Fibroblast of lung (primary cell): ENCODE measurements at places on chromosomes 4 and X.
A peak's percentile ranks its signal among the peaks of the same experiment; 100 is the strongest.

GRCh38 chrX:75107863-75108509 lies 48.1 kb downstream of the ABCB7 start:
- no peak for DNase-seq

GRCh38 chr4:10237131-10237530 lies 120.5 kb upstream of the WDR1 start:
- DNase-seq: no peak

DNA sequence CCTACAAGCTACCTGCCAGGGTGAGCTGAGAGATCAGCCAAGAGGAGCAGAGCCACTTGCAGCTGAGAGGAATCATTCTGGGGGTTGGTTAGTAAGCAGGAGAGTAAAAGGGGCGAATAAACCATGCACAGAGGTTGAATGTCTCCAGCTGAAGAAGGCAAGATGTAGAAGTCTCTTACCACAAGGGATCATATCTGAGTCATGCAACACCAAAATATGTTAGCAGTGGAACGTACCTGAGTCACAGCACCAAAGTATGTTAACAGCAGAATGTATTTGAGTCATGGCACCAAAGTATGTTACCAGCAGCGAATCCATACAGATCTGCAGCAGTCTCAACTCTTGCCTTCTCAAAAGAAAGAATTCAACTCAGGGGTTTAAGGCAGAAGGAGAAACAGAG lies 29.9 kb downstream of the C4orf51 start:
- DNase-seq: peak; percentile 97

DNA sequence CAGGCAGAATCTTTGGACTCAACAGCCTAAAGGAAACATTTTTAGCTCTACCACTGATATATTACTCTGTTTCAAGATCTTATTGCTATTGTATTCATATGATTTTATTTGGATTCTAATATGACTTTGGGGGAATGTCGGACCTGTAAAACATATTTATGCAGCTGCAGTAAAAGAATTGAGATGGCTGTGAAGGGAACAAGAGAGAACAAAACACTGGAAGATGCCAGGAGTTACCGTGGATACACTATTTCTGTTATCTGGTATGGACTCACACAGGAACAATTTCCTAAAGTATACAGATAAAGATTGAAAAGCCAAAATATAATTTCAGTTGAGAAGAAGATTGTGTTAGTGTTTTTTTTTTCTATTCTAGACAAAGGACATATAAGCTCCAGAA lies 113.0 kb upstream of the DCLK2 start:
- no peak for DNase-seq

- no peak for DNase-seq
These were observed 3.1 kb downstream of the PPBP start for GRCh38 chr4:73984736-73985527.

DNA sequence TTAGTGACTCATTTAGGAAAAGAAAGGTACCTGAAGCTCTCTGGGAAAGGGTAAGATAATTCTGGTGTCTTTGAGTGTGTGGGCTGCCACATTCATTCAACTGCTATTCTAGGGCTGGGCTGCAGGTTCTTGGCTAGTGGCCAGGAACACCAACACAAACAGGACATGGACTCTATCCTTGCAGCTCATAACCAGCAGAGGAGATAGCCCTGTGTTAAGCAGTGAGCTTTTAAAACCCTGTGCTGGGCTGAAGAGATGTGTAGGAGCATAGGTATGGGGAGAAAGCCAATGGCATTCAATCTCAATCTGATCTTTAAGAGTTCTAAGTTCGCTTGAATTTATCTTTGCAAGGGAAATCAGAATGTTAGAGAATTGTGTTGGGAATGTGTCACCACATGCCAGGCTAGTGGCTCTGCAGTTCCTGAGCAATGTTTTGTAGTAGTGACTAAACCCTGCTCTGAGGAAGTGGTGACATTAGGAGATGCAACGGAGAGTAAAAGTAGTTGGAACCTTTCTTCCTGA lies 39.2 kb downstream of the SGMS2 start:
- peak; percentile 63 for DNase-seq

DNA sequence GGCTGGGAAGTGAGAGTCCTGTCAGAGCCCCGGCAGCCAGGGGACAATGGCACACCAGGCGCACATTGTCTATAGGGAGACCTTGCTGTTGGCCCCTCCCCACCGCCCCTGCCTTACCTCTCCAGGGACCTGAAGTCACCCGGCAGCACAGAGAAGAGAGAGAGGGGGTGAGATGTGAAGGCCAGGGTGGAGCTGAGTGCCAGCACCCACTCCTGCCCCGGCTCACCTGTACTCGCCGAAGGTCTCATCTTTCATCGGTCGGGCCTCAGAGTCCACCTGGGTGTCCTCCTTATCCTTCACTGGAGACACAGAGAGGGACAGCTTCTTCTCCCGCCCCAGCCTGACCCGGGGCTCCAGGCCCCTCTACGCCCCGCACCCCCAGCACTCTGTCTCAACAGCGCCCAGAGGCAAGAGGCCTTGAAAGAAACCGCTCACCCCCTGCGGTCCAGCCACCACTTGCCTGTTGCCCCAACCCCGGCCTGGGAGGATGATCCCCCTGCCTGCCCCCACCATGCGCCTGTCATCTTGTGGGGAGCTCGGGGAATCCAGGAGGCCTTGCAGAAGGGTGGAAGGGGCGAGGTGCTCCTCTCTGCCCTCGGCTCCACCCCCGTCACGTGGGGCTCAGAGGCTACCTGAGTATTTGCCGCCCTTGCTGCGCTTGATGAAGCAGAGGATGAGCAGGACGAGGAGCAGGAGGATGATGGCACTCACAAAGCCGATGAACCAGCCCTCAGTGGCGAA lies 22.6 kb downstream of the L1CAM start:
- no peak for DNase-seq

DNA sequence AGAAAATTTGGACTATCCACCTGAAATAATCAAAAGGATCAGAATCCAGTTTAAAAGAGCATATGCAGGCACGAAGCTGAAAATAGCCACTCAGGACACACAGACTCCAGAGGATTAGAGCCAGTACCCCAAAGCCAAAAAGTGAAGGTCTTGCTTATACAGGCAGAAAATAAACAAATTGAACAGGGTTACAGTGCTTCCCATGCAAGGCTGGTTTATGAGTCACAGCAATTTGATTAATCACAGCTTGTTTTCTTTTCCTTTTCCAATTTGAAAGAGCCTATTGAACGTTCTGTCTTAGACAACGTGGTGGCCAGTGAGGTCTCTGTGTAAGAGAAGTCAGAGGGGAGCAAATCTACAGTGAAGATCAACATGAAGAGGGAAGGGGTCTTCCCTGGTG lies 10.2 kb downstream of the HGFAC start:
- peak; percentile 78 for DNase-seq

DNA sequence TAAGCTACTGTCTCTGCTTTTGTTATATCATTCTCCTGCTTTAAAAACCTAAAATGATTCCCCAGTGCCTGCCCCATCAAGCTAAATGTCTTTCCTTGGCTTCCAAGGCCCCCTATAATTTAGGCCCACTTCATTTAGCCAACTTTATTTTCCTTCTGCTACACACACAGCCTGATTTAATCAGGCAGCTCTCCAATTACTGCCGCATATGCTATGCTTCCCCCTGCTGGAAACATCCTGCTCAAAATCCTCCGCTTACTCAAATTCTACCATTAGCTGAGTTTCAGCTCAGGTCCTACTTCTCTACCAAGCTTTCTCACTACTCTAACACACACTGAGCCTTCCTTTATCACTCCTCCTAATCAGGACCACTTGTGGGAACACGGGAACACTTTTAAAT lies 17.0 kb downstream of the LAMP2 start:
- peak; percentile 41 for DNase-seq

GRCh38 chr4:123120473-123120872 lies 198.1 kb upstream of the NUDT6 start:
- DNase-seq: peak; percentile 51

GRCh38 chr4:34633241-34633640 lies 1611.1 kb downstream of the ARAP2 start:
- DNase-seq: no peak

GRCh38 chr4:108053251-108053711 lies 63.6 kb downstream of the HADH start:
- peak; percentile 40 for DNase-seq

DNA sequence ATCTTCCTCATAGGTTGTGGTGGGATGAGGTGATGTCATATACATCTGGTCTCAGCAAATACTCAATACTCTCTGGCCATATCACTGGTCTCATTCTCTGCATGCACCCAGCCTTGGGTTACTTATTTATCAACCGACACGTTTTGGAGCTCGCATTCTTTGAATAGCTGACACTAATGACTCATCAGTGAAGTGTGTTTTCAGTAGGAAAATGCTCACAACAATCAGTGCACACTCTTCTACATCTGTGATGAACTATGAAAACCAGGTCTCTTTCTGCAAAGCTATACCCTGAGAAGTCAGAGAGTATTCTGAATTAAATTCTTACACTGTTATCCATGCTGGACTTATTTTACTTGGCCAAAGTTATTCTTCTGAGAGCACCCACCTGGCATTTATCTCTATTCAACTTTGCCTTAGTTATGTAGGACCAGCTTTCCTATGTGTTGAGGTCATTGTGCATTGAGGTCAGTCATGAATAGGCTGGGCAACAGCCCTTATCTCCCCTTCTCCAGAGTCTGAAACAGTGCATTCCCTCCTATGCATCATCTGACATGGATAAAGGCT lies 58.7 kb upstream of the DHX15 start:
- DNase-seq: peak; percentile 79

GRCh38 chr4:56552273-56552672 lies 46.7 kb downstream of the ARL9 start:
- DNase-seq: no peak

DNA sequence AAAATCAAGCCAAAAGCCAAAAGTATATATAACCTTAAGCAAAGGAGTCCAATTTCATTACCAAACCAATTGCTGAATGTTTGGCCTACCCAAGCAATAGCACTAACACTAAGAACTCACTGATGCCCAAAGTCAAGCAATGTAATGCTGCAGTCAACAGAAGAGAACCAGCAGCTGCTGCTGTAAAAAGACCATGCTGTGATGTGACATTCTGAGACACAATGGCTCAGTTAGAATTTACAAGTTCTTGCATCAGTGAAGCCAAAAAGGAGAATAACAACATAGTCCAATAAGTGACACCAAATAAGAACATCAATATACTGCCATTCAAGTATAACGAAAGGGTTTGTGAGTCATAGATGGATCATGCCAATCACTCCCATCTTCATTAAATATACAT lies 514.0 kb upstream of the DIAPH2 start:
- peak; percentile 17 for DNase-seq

DNA sequence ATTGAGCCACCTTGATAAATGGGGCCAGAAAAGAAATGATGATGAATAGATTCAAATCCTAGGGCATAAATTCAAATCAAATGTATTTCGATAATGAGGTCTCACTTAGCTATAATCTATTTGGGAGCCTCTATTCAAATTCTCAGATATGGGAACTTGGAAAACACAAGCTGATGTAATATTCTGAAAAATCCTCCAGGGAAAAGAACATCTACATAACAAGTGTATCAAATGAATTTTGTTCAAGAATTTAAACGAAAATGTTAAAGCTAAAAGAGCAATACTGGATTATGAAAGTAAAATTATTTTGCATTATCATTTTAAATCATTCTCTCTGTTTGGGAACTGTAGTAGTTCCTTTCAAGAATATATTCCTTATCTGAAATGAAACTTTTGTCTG lies 38.9 kb upstream of the RAP1GDS1 start:
- peak; percentile 25 for DNase-seq

GRCh38 chr4:26031704-26032103 lies 117.7 kb downstream of the SMIM20 start:
- no peak for DNase-seq

DNA sequence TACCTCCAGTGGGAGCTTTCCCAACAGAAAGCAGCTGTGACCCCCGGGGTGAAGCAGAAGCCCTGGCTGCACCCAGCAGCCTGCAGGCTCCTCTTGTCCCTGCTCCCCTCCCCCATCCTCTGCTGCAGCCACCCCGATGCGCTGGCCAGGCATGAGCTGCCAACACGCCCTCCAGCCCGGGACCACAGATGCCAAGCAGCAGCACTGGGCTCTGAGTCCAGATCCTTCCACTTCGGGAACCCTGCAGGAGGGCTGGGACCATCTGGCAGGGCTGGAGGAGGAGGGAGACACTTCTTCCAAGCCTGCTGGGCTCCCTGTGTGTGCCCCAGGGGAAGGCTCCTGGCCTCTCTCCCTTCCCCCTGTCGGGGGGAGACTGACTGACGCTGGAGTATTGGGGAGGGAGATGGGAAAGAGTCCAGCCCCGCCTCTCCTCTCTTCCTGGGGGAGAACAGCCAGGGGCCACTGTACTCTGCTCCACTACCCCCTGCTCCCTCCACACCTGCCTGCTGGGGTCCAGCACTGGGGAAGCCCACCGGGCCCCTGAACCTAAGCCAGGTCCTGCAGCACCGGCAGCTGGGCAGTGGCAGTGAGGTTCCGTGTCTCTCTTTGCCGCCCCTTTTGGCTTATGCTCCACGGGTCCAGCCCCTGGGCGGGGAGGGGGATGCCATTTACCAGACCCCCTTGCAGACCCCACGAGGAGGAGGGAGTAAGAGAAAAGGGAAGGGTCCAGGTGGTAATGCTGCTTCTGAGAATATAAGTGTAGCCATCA lies 55.7 kb downstream of the PPP2R2C start:
- DNase-seq: no peak
